ENCODE measurements at places on chromosomes 1 and 21. TPM values are rescaled to one million over a fixed set of nuclear protein-coding genes. Genes with fewer than 3 reads are reported as not detected.

- no peaks in the 10 kb centered on the region for H3K36me3 ChIP-seq
- no peak overlapping the region for H3K4me3 ChIP-seq
- no peak overlapping the region for H3K27ac ChIP-seq
- DNase-seq = no peak
Observed at GRCh38 chr1:94036730-94037129, 84.2 kb downstream of the ABCA4 start.

GRCh38 chr1:221878134-221878533 is 136.2 kb upstream of the DUSP10 start:
- no peak overlapping the region for H3K27ac ChIP-seq
- no peaks in the 10 kb centered on the region for H3K4me1 ChIP-seq
- DNase-seq = no peak
- no peak overlapping the region for H3K4me3 ChIP-seq
- no peaks in the 10 kb centered on the region for H3K27me3 ChIP-seq
- no peaks in the 10 kb centered on the region for H3K36me3 ChIP-seq

- H3K36me3 ChIP-seq = no peaks in the 10 kb centered on the region
- no peak for DNase-seq
- no peaks in the 10 kb centered on the region for H3K27me3 ChIP-seq
- no peak overlapping the region for H3K4me3 ChIP-seq
- H3K27ac ChIP-seq = no peak overlapping the region
Observed at GRCh38 chr1:99348397-99349132, 84.3 kb downstream of the PLPPR4 start.

TENT5C gene
- 11.6 TPM for total RNA-seq

MAEL gene
- not detected for total RNA-seq

FTCD gene
- total RNA-seq = 0.38 TPM
